ENCODE measurements at places on chromosomes 16 and 17. TPM values are rescaled to one million over a fixed set of nuclear protein-coding genes. Genes with fewer than 3 reads are reported as not detected.

MEIOB gene
- total RNA-seq, result not detected

FN3K gene
- total RNA-seq, result 4.0 TPM

ZNF689 gene
- 6.1 TPM for total RNA-seq

TM4SF5 gene
- total RNA-seq, result not detected

IQCK gene
- 5.9 TPM for total RNA-seq

RILP gene
- total RNA-seq, result 2.6 TPM

BCAR1 gene
- 68.1 TPM for total RNA-seq

CCDC200 gene
- not detected for total RNA-seq

- H3K4me3 ChIP-seq, result no peak overlapping the region
- H3K27me3 ChIP-seq, result no peaks in the 10 kb centered on the region
- peaks cover 5% of the 10 kb centered on the region for H3K4me1 ChIP-seq
- no peaks in the 10 kb centered on the region for H3K36me3 ChIP-seq
- H3K27ac ChIP-seq, result no peak overlapping the region
These were observed 386.5 kb downstream of the CPPED1 start for GRCh38 chr16:12417030-12417814.

DNA sequence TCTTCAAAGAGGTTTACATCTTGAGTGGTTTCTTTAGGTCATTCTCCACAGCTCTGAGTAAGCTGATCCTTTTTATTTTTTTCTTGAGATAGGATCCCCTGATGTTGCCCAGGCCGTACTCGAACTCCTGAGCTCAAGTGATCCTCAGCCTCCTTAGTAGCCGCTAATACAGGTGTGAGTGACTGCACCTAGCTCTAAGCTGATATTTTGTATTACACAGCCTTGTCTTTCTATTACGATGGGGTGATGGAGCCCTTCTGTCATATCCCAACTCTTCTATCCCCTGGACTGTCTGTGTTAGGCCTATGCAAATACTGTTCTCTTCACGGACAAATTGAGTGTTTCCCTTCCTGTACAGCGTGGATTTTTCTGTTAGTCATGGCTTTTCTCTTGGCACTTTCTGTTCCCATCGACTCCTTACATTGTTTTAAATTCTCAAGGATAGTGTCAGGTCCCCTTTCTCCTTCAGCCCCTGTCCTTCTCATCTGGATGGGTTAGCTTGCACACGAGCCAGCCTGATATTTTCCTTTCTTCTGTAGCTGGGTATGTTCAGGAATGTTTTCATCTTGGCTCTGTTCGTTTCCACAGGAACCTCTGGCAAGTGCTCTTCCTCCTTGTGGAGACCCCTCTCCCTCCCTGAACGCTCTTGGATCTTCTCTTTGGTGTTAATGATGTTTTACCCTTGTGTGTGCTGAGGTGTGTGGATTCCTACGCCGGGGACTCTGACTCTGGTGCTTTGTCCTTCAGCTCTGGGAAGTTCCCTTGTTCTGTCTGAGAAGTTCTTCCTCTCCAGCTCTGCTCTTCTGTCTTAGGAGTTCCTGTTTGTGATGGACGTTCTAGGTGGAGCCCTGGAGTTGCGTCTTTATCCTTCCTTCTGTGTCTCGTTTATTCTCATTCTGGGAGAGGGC lies 2.3 kb downstream of the BANP start:
- H3K4me3 ChIP-seq, result peak overlapping the region; percentile 28
- peaks cover 21% of the 10 kb centered on the region for H3K4me1 ChIP-seq
- no peaks in the 10 kb centered on the region for H3K27me3 ChIP-seq

DNA sequence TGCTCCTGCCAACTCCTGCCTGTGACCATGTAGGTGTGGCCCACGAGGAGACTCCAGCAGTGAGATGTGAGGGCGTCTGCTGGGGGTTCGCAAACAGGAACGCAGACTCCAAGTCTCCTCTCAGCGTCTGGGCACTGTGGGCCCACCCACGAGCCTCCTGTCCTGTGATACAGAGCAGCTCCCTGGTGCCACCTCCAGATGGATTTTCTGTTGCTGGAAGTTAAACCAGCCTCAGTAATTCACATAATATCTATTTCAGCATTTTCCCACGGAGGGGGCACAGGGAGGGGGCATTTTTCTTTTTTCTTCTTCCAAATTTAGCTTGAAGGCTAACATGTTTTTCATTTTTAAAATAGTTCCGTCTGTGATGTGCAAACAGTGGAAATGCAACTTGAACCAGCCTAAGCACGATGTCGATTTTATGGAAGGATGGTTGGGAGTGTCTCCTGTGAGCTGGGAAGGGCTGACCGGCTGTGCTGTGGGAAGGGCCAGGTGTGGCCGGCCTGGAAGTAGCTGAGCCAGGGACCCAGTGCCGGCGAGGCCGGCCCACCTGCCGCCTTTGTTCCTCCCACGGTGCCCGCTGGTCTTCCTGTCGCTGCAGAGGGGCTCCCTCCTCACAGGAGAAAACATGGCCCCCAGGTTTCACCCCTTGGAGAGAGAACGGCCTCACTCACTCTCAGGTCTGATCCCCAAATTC lies 3.9 kb upstream of the RAB40B start:
- H3K4me1 ChIP-seq, result no peaks in the 10 kb centered on the region
- no peak overlapping the region for H3K27ac ChIP-seq
- no peak for DNase-seq

DNA sequence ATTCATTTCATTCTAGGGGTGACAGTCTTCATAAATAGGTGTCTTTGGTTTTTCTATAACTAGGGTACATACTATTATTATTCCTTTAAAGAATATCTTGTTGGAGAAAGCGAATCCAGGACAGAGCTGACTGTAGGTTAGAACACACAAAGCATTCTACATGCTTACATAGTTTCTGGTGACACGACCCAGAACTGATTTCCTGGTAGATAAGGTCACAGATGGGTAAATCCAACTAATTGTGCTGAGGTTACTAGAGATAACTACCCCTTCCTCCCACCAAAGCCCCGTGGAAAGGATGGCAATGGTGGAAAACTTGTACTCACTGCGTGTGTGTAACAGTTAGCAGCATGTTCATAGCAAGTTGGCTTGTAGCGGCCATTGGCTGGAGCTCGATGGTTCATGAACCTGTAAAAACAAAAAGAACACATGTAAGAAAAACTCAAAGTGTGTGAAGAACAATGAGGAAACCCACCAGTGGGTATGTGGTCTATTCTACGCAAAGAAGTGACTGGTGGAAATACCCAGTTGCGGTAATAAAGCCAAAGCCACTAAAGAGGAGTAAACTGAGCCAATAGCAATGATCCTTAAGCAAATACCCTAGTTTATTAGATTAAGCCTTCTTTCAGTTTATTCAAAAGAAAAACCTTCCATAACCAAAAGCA lies 7.7 kb downstream of the MMD start:
- no peaks in the 10 kb centered on the region for H3K27me3 ChIP-seq
- H3K36me3 ChIP-seq, result no peaks in the 10 kb centered on the region
- no peak overlapping the region for H3K4me3 ChIP-seq
- no peak for DNase-seq
- no peak overlapping the region for H3K27ac ChIP-seq

- no peak for DNase-seq
- peaks cover 33% of the 10 kb centered on the region for H3K4me1 ChIP-seq
- peak overlapping the region; percentile 44 for H3K4me3 ChIP-seq
- peak overlapping the region; percentile 94 for H3K27ac ChIP-seq
- peaks cover 25% of the 10 kb centered on the region for H3K36me3 ChIP-seq
These were observed 13.9 kb downstream of the MPRIP start for GRCh38 chr17:17056156-17056539.

DNA sequence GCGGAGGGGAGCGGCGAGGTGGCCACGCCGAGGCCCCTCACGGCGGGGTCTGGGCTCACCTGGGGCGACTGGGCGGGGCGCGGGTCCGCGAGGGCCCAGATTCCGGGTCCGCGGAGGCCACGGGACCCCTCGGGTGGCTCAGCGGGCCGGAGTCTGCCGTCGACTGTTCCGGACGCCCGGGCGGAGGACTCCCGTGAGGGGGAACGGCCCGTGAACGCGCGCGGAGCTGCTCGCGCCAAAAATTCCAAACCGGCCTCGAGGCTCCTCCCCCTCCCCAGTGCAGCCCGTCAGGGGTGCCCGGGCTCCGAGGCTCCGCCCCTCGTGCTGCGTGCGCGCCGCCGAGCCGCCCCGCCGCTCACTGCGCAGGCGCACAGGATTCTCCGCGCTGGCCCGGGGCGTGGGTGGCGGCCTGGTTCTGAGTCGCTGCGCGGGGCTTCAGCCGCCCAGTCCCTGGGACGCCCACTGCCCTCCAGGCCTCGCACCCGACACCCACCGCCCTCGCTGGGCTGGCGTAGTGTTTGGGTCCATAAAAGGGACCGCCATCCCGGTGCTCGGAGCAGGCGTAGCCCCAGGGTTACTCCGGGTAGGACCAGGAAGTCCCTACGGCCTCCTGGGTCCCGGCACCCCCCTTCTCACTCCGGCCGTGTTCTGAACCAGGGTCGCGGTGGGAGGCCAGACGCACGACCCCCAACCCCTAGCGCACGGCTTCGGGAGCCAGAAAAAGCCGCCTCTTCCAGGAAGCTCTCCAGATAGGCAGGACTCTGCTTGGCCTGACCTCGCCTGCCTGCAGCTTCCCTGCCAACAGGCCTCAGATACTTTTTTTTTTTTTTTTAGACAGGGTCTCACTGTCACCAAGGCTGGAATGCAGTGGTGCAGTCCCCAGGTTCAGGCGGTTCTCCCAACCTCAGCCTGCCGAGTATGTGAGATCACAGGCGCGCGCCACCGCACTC lies at the start of gene PKMYT1:
TSS of gene PKMYT1 (minus strand) at position 220 of the 950 bp plus-strand sequence. CDS start 789 bp downstream, outside the sequence.
- no peaks in the 10 kb centered on the region for H3K27me3 ChIP-seq
- H3K4me1 ChIP-seq, result peaks cover 6% of the 10 kb centered on the region
- H3K27ac ChIP-seq, result no peak within 1 kb of the TSS
- H3K36me3 ChIP-seq, result peaks cover 5% of the 10 kb centered on the region
- peak within 1 kb of the TSS; percentile 73 for H3K4me3 ChIP-seq

- peak; percentile 96 for DNase-seq
- H3K27ac ChIP-seq, result peak overlapping the region; percentile 65
- peaks cover 5% of the 10 kb centered on the region for H3K36me3 ChIP-seq
- H3K4me3 ChIP-seq, result no peak overlapping the region
- H3K27me3 ChIP-seq, result no peaks in the 10 kb centered on the region
These were observed 35.3 kb upstream of the HELZ start for GRCh38 chr17:67280279-67280678.

- H3K27ac ChIP-seq, result no peak overlapping the region
- H3K4me3 ChIP-seq, result no peak overlapping the region
- no peaks in the 10 kb centered on the region for H3K4me1 ChIP-seq
- H3K27me3 ChIP-seq, result no peaks in the 10 kb centered on the region
These were observed 38.9 kb downstream of the SHCBP1 start for GRCh38 chr16:46582313-46582712.

DNA sequence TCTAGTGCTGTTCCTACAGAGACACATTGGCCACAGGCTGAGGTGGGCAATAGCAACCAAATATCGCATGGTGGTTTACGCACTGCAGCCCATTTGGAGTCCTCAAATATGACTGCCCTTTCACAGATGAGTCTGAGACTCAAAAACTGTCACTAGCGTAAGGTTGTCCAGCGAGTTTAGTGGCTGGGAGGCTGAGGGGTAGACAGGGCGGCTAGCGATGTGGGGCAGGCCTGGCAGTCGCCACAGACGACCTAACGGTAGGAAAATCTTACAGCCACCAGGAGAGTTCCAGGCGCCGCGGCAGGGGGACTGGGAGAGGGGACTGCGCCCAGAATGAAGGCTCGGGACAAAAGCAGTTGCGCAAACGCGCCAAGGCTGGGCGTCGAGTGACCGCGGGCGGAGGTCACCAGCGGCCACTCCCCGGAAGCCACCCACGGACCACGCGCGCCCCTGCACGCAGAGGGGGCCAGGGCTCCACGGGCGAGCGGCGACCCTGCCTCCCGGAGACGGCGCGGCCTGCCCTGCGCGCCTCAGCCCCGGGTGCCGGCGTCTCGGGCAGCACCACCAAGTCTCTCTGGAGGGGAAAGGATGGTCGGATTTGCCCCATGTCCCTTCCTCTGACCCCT lies 699 bp upstream of the MAP1LC3B start:
- peak overlapping the region; percentile 79 for H3K27ac ChIP-seq
- DNase-seq, result peak; percentile 33
- no peaks in the 10 kb centered on the region for H3K27me3 ChIP-seq
- H3K36me3 ChIP-seq, result peaks cover 34% of the 10 kb centered on the region
- H3K4me1 ChIP-seq, result peaks cover 40% of the 10 kb centered on the region

- DNase-seq, result no peak
- peaks cover 81% of the 10 kb centered on the region for H3K36me3 ChIP-seq
- no peaks in the 10 kb centered on the region for H3K4me1 ChIP-seq
- H3K27me3 ChIP-seq, result no peaks in the 10 kb centered on the region
- no peak overlapping the region for H3K4me3 ChIP-seq
These were observed 57.2 kb upstream of the GSG1L start for GRCh38 chr16:28120754-28121153.

DNA sequence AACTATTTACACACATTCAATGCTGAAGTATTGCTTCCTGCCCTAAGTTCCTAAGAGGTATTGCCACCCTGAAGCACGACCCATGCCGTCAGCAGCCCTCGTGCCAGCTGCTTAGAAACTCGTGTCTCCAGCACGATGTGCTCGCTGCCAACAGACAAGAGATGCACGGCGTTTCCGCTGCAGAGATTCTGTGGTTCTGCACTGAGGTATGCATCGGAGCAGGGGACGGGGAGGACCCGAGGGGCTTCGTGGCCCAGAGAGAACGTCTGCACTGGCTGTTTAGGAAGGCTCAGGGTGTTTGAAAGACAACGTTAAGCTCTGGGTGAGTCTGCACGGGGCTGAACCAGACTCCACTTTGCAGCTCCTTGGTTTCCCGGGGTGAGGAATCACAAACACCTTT lies 82.7 kb upstream of the CREBBP start:
- no peak overlapping the region for H3K4me3 ChIP-seq
- no peaks in the 10 kb centered on the region for H3K27me3 ChIP-seq
- peaks cover 9% of the 10 kb centered on the region for H3K36me3 ChIP-seq
- DNase-seq, result no peak
- no peak overlapping the region for H3K27ac ChIP-seq

DNA sequence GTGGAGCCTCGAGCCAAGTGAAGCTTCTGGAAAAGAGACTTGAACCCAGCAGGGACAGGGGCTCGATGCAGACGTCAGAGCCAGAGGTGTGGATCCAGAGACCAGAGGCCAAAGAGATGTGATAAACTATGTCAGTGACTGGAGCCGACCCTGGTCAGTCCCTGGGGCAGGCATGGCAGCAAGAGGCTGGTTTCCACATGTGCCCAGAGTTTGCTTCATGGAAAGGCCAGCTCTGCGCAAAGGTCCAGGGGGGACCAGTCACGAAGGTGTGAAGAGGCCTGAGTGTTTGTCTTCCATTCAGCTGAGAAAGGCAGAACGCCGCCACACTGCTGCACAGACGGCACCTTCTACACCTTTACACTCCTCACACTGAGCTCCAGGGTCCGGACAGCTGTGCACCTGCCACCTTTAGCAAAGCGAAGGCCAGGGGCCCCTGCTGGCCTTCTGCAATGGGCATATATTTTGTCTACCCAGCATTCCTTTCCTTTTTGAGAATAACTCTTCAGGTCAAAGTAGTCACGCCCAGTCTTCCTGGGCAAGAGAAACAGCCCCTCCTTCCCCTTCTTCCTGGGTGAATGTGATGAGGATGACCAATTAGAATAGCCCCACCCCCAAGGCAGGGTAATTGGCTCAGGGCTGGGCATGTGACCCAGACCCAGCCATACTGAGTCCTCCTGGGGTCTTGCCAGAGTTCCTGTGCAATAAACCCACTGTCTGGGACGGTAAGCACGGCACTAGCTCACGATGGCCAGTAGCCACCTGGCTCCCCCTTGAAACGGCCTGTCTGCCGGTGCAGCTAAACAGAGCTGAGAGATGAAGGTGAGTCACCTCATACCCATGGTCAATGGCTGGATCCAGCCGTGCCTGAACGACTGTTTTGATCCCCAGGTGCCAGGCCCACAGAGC lies 2.3 kb upstream of the RPH3AL start:
- H3K27ac ChIP-seq, result no peak overlapping the region
- DNase-seq, result no peak
- H3K4me3 ChIP-seq, result no peak overlapping the region
- no peaks in the 10 kb centered on the region for H3K27me3 ChIP-seq
- no peaks in the 10 kb centered on the region for H3K36me3 ChIP-seq
- peaks cover 13% of the 10 kb centered on the region for H3K4me1 ChIP-seq
